ENCODE measurements at places on chromosomes 11 and 22. TPM values are rescaled to one million over a fixed set of nuclear protein-coding genes. Genes with fewer than 3 reads are reported as not detected.

DNA sequence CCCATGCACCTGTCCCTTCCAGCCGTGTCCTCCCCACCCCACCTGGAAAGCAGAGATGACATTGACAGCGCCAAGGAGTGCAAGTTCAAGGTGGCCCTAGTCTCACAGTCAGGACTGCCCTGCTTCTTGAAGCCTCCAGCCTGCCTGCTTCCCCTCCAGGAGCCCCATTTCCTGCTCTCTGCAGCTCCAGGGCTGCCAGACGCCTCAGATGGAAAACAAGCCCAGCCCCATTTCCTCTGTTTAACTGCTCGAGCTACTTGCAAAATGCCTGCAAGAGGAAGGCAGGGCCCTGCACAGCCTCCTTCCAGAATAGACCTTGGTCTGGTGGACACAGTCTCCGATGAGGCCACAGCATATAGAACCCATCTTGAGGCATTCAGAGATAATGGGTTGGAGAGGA is 5.0 kb upstream of the DGKZ start:
- DNase-seq = no peak
- H3K36me3 ChIP-seq = no peaks in the 10 kb centered on the region
- H3K27ac ChIP-seq = peak overlapping the region; percentile 26
- H3K4me3 ChIP-seq = peak overlapping the region; percentile 58
- H3K27me3 ChIP-seq = no peaks in the 10 kb centered on the region
- peaks cover 80% of the 10 kb centered on the region for H3K4me1 ChIP-seq

DNA sequence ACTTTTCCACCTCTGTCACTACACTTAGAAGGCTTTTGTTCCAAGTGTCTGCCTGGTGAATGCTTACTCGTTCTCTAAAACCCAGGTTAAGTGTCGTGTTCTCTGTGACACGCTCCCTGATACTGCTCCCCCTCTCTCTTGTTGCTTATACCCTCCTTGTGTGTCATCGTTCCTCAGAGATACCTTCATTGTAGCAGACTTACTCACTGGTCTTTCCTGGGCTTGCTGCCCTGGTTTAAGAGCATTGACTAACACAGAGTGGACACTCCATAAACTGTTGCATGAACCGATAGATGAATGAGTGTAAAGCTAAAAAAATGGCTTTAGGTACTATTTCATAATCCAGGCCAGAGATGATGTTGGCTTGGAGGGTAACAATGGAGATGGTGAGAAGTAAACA is 171.3 kb downstream of the GRIK4 start:
- no peak overlapping the region for H3K4me3 ChIP-seq
- no peak overlapping the region for H3K27ac ChIP-seq
- no peaks in the 10 kb centered on the region for H3K4me1 ChIP-seq

GRCh38 chr22:20953342-20953608 is 13.8 kb upstream of the AIFM3 start:
- H3K4me1 ChIP-seq = peaks cover 4% of the 10 kb centered on the region
- DNase-seq = no peak
- peaks cover 11% of the 10 kb centered on the region for H3K36me3 ChIP-seq
- H3K27ac ChIP-seq = no peak overlapping the region
- no peak overlapping the region for H3K4me3 ChIP-seq

- H3K4me1 ChIP-seq = no peaks in the 10 kb centered on the region
- peaks cover 43% of the 10 kb centered on the region for H3K36me3 ChIP-seq
- DNase-seq = no peak
- H3K27ac ChIP-seq = no peak overlapping the region
- H3K4me3 ChIP-seq = no peak overlapping the region
Measured at GRCh38 chr11:1295591-1295990, 13.8 kb downstream of the TOLLIP start.

RASD2 gene
- not detected for total RNA-seq

GRCh38 chr11:9071692-9072091 is 19.7 kb downstream of the SCUBE2 start:
- H3K36me3 ChIP-seq = no peaks in the 10 kb centered on the region
- no peak overlapping the region for H3K4me3 ChIP-seq
- DNase-seq = no peak
- peaks cover 37% of the 10 kb centered on the region for H3K27me3 ChIP-seq

BIRC3 gene
- 96.0 TPM for total RNA-seq

OR4D11 gene
- total RNA-seq = not detected

OR2AT4 gene
- not detected for total RNA-seq

P4HA3 gene
- not detected for total RNA-seq

GRCh38 chr11:14237444-14237961 is 121.5 kb downstream of the RRAS2 start:
- H3K4me3 ChIP-seq = no peak overlapping the region
- no peaks in the 10 kb centered on the region for H3K36me3 ChIP-seq
- H3K4me1 ChIP-seq = no peaks in the 10 kb centered on the region
- no peak for DNase-seq
- H3K27ac ChIP-seq = no peak overlapping the region
- peaks cover 13% of the 10 kb centered on the region for H3K27me3 ChIP-seq

PHF21B gene
- total RNA-seq = 0.15 TPM

GRCh38 chr11:501683-502287 is 5.3 kb downstream of the RNH1 start:
- DNase-seq = no peak
- no peak overlapping the region for H3K4me3 ChIP-seq
- no peak overlapping the region for H3K27ac ChIP-seq
- H3K4me1 ChIP-seq = peaks cover 35% of the 10 kb centered on the region
- no peaks in the 10 kb centered on the region for H3K27me3 ChIP-seq
- peaks cover 45% of the 10 kb centered on the region for H3K36me3 ChIP-seq

DNA sequence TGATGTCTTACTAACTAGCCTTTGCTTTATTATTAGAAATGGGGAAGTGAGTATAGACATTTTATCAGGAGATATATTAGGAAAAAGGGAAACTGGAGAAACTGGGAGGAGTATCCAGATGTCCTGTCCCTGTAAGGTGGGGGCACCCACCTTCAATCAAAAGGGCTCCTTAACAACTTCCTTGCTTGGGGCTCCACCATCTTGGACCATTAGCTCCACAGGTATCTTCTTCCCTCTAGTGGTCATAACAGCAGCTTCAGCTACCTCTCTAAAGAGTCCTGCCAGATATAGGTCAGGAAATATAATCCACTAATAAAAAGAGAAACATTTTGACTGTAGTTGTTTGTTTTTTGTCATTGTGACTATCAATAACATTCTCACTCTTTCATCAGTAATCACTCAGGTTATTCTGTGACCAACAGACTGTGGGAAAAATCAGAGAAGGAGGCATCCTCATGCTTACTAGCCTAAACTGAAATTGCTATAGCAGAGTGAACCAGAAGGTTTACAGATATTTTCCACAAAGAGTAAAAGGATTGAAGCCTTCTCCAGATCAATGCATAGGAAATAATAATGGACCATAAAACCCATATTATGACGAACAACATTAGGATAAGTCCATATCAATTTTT is 10.4 kb downstream of the OR51B4 start:
- H3K27me3 ChIP-seq = no peaks in the 10 kb centered on the region
- no peak overlapping the region for H3K27ac ChIP-seq
- H3K4me1 ChIP-seq = no peaks in the 10 kb centered on the region
- no peaks in the 10 kb centered on the region for H3K36me3 ChIP-seq

APOBEC3H gene
- 6.9 TPM for total RNA-seq

OR51E2 gene
- not detected for total RNA-seq
